IMR-90 (cell line): ENCODE measurements at places on chromosomes 6 and 20. TPM values are rescaled to one million over a fixed set of nuclear protein-coding genes. Genes with fewer than 3 reads are reported as not detected.

CDH4 gene
- 3.5 and 3.7 TPM in 2 replicates for polyA plus RNA-seq

OR2H2 gene
- polyA plus RNA-seq = not detected in 2 replicates

SIRPG gene
- polyA plus RNA-seq = not detected in 2 replicates

CST2 gene
- polyA plus RNA-seq = not detected in 2 replicates

HDGFL1 gene
- not detected in 2 replicates for polyA plus RNA-seq
